ENCODE measurements at places on chromosomes 2 and 18. TPM values are rescaled to one million over a fixed set of nuclear protein-coding genes. Genes with fewer than 3 reads are reported as not detected.

DNA sequence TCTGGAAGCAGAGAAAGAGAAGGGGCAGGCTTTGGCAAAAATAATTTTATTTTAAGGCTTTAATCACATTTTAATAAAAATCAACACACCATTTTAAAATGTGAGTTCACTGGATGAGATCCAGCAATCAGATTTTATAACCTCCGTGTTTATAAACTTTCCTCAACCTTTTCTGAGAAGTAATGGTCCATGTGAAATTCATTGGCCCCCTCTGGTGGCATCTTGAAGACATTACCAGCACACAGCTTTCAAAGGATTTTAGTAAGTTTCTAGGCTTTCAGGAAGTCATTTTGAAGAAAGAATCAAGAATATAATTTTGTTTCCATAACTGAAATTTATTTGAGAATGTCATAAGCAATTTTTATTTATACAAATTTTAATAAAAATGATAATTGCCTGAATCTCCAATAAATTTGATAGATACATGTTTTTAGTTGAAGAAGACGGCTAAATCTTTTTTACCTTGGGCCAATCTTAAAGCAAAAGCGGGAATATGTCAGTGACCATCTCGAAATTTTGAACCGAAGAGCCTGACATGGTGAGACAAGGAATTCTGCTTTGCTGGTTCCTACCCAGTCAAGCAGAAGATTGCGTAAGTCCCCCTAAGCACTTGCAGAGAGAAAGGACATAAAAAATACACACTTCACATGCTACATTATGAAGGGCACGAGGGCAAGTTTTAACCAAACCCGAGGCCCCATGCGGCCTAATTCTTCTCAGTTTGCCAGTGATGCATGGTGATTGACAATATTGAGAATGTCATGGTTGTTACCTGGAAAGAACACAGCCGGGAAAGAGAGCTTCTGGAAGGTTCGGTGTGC, 128.4 kb upstream of the CBLN2 start:
- no peak overlapping the region for H3K27ac ChIP-seq
- no peak for DNase-seq
- no peaks in the 10 kb centered on the region for H3K4me1 ChIP-seq
- no peaks in the 10 kb centered on the region for H3K27me3 ChIP-seq

- H3K4me3 ChIP-seq = no peak overlapping the region
- no peaks in the 10 kb centered on the region for H3K36me3 ChIP-seq
- H3K4me1 ChIP-seq = no peaks in the 10 kb centered on the region
- no peaks in the 10 kb centered on the region for H3K27me3 ChIP-seq
- H3K27ac ChIP-seq = no peak overlapping the region
Measured at GRCh38 chr2:80687524-80687923, 383.0 kb upstream of the LRRTM1 start.

DNA sequence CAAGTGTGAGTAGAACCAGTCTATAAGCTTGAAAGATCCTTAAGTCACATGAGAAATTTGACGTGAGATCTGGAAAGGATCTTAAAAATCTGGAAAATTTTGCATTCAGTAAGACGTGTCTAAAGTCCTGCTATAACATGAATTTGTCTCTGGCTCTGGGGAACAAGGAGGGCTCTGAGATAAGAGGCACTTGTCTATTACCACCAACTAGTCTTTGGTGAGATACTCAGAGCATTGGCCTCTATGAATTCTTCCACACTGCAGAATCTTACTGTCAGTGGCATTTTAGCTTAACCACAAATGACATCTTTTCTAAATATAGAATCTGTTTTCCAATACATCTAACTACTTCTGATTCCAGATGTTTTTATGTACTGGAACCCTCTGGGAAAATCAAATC, 1504.5 kb downstream of the DPP10 start:
- DNase-seq = no peak
- H3K36me3 ChIP-seq = no peaks in the 10 kb centered on the region
- no peak overlapping the region for H3K27ac ChIP-seq
- H3K4me1 ChIP-seq = no peaks in the 10 kb centered on the region
- no peak overlapping the region for H3K4me3 ChIP-seq

Gene WNT6
- polyA plus RNA-seq = not detected

DNA sequence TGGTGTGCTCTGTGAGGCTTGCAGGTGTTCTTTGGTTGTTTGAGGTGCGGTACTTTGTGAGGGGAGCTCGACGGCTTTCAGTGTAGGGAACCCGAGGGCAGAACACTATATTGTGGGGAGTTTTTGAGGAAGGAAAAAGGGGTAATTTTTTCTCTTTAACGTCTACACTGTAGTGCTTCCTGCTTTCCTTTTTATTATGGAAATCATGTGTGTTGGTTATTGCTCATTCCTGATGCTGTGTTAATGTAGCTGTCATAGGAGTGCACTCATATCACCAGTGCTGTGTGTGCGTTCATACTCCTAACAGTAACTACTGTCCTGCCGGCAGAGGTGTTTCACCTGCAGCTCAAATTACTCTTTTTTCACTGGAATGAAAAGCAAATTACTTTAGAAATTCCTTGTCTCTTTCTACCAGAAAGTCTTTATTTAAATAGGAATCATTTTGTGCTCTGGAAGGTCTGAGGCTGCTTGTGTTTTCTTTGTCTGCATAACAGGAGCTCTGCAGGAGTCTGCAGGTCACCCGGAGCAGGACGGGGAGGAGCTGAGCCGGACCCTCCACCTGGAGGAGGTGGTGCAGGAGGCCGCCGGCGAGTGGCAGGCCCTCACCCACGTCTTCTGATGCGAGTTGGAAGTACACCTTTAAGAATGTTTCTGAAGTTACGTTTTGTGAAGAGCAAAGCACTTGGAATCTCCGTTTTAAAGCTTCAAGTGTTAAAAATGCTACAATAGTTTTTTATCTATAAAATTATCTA, 145.5 kb downstream of the ZNF236 start:
- H3K27me3 ChIP-seq = no peaks in the 10 kb centered on the region
- peaks cover 14% of the 10 kb centered on the region for H3K4me1 ChIP-seq
- H3K36me3 ChIP-seq = peaks cover 8% of the 10 kb centered on the region

DNA sequence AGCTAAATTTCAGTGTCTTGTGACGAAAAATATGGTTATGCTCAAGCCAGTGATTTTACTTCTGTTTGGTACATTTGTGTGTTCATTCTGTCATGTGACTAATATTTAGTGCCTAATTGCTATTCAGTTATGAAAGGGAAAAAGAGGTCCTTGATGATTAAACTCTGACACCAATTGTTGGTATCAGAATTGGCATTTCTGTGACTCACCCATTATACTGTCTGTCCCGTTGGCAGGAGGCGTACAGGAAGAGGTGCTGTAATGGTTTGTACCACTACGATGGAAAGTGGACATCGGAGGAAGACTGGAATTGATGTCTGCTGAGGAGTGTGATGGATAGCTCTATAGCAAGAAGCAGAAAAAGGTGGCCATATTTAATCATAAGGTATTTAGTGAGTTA, 310.4 kb upstream of the CCDC68 start:
- H3K27me3 ChIP-seq = no peaks in the 10 kb centered on the region
- DNase-seq = no peak
- H3K27ac ChIP-seq = no peak overlapping the region
- no peaks in the 10 kb centered on the region for H3K4me1 ChIP-seq

GRCh38 chr2:38505779-38506178, 96.9 kb downstream of the HNRNPLL start:
- H3K4me1 ChIP-seq = no peaks in the 10 kb centered on the region
- H3K4me3 ChIP-seq = no peak overlapping the region
- DNase-seq = no peak

- peak overlapping the region; percentile 64 for H3K4me3 ChIP-seq
Measured at GRCh38 chr2:47903781-47904490, 2.4 kb downstream of the FBXO11 start.

Gene LONRF2
- 0.29 TPM for polyA plus RNA-seq

DNA sequence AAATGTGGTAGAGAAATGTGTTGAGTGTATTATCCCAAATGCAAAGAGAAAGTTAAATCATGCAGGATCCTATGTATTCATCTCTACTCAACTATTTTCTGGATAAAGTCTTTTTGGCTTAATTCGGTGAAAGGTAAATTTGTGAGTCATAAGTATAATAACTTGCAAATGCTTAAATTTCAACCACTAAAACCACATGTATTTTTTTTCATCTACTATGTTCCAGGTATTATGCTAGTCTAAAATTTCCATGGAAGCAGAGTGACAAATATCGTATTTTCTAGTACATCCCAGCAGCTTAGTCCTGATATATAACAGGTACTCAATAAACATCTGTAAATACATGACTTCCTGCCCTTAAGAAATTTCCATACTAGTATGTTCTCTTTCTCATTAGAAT, 6.2 kb downstream of the ALS2 start:
- no peak overlapping the region for H3K4me3 ChIP-seq
- no peak overlapping the region for H3K27ac ChIP-seq
- H3K4me1 ChIP-seq = no peaks in the 10 kb centered on the region
- H3K36me3 ChIP-seq = no peaks in the 10 kb centered on the region

DNA sequence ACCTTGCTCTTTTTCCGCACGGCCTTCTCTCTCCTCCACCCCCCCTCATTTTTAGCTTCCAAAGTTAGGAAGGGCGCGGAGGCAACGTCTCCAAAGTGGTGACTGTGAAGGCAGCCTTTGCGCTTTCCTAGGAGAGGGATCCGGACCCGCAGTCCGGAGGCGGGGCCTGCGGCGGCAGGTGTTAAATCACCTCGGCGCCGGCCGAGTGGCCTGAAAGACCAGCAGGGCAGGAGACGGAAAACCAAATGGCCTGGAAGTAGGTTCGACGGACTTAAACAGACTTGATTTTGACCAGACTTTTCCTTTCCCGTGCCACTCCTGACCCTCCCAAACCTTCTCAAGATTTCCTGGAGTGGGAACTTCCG, 615 bp downstream of the GORASP2 start:
- no peaks in the 10 kb centered on the region for H3K27me3 ChIP-seq
- H3K4me1 ChIP-seq = peaks cover 43% of the 10 kb centered on the region
- H3K27ac ChIP-seq = peak overlapping the region; percentile 89
- DNase-seq = no peak
- H3K4me3 ChIP-seq = peak overlapping the region; percentile 82

DNA sequence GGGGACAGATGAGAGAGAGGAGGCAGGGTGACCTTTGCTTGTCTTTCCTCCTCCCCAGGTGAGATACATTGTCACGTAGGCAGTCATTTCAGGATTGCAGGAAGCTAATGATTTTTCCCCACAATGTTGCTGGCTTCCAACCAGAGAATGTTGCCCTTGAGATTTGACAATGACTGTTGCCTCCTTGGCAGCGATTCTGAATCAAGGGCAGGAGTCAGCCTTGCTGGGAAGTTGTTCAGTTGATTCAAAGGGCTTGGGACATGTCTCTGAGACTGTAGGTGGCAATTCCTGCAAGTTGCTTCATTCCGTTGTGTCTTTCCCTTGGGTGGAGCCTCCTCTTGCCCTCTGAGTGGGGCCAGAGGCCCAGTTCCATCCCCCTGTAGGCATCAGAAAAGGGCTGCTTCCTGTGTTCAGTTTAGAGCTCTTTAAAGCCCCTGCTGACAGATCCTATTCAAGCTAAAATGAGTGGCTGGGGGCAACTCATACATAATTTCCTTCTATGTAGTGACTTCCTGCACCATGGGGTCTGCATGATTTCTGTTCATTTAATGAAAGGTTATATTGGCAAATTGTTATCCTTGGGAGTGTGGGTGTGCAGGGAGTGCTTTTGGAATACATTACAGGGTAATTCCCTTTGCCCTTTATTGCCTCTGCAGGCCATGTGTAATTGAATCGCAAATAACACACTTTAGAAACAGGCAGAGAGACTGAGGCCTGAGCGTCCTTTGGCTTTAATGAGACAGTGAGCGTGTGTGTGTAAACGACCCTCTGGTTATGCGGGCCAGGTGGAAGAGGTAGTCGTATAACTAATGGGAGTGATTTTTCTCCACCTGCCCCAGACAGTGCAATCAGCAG, 52.4 kb downstream of the GPR39 start:
- no peaks in the 10 kb centered on the region for H3K4me1 ChIP-seq
- no peaks in the 10 kb centered on the region for H3K27me3 ChIP-seq
- no peak overlapping the region for H3K4me3 ChIP-seq
- DNase-seq = no peak
- H3K27ac ChIP-seq = no peak overlapping the region
- no peaks in the 10 kb centered on the region for H3K36me3 ChIP-seq

DNA sequence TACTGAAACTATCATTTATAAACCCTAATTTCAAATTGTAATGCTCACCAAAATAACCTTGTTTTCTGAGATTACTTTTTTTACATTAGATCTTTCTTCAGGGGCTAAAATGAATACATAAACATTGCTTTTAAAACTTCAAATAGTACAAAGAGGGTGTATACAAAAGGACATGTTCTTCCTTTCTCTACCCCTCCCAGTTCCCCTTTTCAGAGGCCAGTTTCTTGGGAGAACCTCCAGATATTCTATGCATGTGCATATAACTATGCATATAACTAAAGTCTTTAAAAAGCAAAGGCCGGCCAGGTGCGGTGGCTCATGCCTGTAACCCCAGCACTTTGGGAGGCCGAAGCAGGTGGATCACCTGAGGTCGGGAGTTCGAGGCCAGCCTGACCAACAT, 10.6 kb upstream of the FAM117B start:
- H3K4me3 ChIP-seq = no peak overlapping the region
- H3K27ac ChIP-seq = no peak overlapping the region
- H3K4me1 ChIP-seq = peaks cover 12% of the 10 kb centered on the region
